ENCODE measurements at places on chromosomes 13 and 19.

- no peak for DNase-seq
Observed at GRCh38 chr19:5877882-5878281, 7.5 kb upstream of the FUT5 start.

DNA sequence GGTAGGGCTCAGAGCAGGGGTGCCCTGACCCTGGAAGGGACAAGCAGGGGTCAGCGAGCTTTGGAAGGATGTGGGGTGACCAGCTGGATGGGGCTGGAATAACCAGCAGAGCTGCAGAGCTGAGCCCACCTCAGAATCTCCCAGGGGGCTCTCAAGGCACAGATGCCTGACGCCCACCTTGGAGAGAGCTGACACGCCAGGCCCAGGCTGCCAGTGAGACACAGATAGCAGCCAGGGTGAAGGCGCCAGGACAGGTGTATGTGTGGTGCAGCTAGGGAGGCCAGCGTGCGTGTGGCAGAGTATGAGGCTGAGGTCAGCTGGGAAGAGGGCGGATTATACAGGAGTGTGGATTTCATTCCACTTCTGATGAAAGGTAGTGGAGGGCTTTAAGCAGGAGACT, 8.9 kb downstream of the AP1M1 start:
- DNase-seq = no peak

DNA sequence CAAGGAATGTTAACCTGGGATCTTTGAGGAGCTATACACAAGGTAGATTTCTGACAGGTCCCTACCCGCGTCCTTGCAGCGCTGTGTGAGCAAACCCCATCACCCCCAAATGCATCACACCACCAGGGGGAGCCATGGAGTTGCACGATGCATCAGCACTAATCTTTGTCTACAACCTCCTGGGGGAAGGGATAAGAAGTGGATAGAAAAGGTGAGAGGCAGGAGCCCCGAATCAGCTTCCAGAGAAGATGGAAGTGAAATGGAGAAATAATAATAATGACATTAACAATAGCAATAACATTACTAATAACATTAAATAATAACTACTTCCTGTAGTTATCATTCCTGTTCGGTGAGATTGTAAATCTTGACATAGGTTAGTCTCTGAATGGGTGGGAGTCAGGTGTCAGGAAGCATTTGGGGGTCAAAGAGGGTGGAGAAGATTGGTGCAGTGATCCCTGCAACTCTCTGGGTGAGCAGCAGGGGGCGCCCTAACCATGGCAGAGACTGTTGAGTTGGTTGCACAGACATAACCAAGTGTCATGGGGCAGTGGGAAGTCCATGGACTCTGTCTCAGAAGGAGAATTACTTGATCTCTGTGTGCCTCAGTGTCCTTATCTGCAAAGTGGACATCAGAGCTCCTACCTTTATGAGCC, 16.5 kb downstream of the SIGLEC7 start:
- DNase-seq = peak; percentile 65

GRCh38 chr13:71798707-71799106, 68.3 kb downstream of the DACH1 start:
- no peak for DNase-seq

- no peak for DNase-seq
Observed at GRCh38 chr19:49214701-49215100, 57.1 kb downstream of the TRPM4 start.

- DNase-seq = no peak
Observed at GRCh38 chr13:72199640-72200039, 332.6 kb upstream of the DACH1 start.

GRCh38 chr13:25473864-25474263, 102.1 kb downstream of the ATP8A2 start:
- DNase-seq = no peak

- no peak for DNase-seq
Observed at GRCh38 chr13:59562924-59563323, 600.8 kb downstream of the DIAPH3 start.

GRCh38 chr13:24670174-24670573, 10.0 kb upstream of the ATP12A start:
- DNase-seq = no peak

DNA sequence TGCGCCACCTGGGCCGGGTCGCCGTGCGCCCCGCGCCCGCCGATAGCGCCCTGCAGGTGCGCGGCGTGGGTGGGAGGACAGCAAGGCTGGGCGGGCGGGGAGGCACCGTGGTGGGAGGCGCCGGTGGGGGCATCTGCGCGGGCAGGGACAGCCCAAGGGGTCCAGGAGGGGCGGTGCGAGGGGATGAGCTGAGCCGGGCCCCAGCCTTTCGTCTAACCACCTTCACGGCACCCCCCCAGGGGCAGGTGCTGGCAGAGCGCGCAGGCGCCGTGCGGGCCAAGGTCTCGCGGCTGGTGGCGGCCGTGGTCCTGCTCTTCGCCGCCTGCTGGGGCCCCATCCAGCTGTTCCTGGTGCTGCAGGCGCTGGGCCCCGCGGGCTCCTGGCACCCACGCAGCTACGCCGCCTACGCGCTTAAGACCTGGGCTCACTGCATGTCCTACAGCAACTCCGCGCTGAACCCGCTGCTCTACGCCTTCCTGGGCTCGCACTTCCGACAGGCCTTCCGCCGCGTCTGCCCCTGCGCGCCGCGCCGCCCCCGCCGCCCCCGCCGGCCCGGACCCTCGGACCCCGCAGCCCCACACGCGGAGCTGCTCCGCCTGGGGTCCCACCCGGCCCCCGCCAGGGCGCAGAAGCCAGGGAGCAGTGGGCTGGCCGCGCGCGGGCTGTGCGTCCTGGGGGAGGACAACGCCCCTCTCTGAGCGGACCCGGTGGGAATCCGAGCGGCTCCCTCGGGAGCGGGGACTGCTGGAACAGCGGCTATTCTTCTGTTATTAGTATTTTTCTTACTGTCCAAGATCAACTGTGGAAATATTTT, 3.1 kb downstream of the KISS1R start:
- DNase-seq = no peak

- no peak for DNase-seq
Observed at GRCh38 chr19:5628919-5629481, 6.1 kb downstream of the SAFB start.

DNA sequence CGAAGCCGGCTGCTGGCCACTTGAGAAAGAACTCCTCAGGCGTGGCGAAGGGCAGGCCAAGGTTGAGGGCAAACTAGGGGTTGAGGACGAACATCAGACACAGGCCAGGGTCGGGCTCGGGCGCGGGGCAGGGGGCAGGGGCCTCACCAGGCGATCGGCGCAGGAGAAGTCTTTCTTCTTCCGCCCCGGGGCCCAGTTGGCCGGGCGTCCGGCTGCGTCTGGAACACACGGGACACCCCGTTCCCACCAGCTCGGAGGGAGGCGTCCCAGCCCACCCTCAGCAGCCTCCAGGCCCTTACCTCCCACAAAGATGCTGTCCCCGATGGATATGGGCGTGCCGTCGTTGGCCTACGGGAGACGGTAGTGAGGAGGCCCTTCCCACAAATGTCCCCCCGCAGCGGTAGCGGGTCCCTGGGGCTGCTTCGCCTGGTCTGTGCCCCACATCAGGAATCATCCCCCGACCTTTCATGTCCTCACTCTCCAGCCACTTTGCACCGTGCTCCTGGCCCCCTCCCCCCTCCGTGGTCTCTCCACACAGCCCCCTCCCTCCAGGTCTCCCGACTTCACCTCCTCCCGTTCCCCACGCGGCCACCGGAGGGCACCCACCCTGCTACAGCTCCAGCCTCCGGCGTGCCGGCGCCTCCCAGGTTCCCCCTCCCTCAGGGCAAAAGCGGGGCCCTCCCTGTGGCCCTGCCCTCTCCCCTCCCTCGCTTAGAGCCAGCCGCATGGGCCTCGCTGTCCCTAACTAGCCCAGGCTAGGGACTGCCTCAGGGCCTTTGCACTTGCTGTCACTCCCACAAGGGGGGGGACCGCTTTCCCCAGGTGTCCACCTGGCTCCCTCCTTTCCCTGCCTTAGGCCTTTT, 4.8 kb downstream of the PNKP start:
- no peak for DNase-seq

DNA sequence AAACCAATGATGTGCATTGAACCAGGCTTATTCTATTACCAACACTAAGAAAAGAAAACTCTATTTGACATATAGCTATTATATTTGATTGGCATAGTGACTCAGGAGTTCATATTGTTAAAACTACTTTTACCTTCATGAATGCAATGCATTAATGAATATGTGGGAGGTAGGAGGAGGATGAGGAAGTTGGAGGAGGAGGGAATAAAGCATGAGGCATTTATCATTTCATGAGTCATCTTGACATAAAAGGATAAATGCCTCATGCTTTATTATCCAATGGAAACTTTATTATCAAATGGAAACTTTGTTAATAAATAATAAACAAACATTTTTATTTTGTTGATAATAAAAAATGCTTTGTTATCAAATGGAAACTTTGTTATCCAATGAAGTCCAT, 116.5 kb downstream of the SPRY2 start:
- DNase-seq = no peak

DNA sequence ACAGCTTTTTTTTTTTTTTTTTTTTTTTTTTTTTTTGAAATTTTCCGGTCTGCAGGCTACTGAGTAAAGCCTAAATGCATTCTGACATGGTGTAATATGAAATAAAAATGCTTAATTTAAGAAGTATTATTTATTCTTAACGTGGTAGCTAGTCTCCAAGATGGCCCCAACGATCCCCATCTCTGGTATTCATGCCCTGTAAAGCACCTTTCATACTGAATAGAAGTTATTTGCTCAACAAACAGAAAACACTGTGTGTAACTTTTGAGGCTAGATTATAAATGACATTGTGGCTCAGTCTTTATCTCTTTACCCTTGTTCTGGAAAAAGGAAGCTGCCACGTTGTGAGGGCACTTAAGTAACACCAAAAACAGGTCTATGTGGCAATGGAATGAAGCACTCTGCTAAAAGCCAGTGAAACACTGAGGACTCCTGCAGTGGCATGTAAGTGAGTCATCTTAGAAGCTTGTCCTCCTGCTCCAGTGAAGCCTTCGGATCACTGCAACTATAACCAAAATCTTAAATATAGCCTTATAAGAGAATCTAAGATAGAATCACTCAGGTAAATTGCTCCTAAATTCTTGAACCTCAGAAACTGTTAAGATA, 128.7 kb downstream of the UGGT2 start:
- no peak for DNase-seq

GRCh38 chr13:98483601-98484288, 93.2 kb downstream of the STK24 start:
- no peak for DNase-seq

- no peak for DNase-seq
Observed at GRCh38 chr13:83929157-83929556, 46.9 kb upstream of the SLITRK1 start.

DNA sequence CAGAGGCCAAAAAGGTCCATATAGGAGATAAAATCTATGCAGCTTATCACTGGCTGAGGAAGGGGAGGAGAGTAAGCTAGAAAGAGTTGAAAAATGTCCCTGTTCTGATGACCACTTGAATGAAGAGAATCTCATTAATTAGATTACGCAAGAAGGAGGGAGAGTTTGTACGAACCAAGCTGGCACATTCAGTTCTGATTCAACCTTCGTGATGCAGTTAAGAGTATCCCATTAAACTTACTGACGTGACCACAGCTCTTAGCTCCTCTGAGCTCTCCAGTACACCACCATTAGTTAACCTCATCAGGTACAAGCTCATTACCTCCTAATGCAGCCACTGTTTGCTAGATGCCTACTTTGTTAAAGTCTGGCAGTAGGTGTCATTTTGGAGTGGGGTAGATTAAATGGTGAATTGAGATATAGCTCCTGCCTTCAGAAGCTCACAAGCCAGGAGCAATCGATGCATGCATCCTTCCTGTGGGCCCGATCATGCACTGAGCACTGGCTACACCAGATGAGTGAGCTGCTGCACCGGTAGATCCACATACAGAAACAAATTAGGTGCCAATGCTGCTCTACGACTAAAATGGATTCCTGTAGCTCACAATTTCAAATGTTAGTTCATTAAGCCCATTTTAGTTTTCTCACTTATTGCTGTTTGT, 458.3 kb downstream of the COG6 start:
- DNase-seq = no peak

GRCh38 chr19:18443406-18443805, 5.5 kb upstream of the ISYNA1 start:
- no peak for DNase-seq

- no peak for DNase-seq
Observed at GRCh38 chr13:79749984-79750551, 269.1 kb downstream of the NDFIP2 start.

GRCh38 chr13:83221256-83221655, 661.0 kb downstream of the SLITRK1 start:
- DNase-seq = no peak

- no peak for DNase-seq
Observed at GRCh38 chr19:40387155-40387554, 2.8 kb downstream of the HIPK4 start.

- DNase-seq = no peak
Observed at GRCh38 chr13:110306960-110307766, at the start of the genes COL4A1 and COL4A2. TSS of gene COL4A1 (minus strand) at chr13:110307157. CDS start at chr13:110307027, 130 bp downstream. TSS of gene COL4A2 (plus strand) at chr13:110307284. CDS start at chr13:110307904, 620 bp downstream.

DNA sequence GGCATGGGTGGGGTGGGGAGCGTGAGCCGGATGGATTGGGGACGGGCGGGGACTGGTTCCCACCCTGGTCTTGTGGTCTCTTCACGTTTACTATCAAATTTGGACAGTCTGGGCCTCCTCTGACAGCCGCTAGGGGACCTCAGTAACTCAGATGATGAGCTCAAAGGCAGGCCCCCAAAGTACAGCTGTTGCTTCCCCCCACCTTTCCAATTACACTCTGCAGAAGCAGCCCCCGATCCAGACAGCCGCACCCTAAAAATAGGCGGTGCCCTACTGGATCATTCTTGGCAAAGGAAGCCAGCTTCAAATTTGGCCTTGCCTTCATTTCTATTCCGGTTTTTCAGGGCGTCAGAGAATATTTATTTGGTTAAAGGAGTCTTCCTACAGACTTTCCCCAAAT, 1.9 kb upstream of the FOXO1 start:
- DNase-seq = peak; percentile 27

DNA sequence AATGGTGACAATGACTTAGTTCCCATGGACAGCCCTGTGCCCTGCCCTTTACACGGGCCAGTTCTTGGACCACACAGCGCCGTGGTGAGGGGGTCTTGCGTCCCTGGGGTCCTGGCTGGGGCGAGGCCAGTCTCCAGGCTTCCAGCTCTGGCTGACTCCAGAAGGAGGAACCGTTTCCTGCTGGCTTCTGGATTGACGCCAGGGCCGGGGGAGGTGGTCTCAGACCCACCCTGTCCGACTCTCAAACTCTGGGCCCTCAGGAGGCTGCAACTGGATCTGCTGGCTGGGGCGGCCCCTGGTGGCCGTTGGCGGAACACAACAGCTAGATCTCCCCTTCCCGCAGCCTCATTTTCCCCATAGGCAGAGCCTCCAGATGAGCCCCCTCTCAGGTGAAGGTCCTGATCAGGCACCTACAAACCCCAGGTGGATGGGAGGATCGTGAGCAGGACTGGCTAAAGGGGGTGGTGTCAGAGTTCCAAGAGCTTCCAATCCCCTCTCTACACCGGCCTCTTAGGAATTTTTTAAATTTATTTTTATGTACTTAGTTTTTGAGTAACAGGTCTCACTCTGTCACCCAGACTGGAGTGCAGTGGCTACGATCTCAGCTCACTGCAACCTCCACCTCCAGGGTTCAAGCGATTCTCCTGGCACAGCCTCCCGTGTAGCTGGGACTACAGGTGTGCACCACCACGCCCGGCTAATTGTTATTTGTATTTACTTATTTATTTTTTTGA, 8.0 kb downstream of the CCDC194 start:
- peak; percentile 24 for DNase-seq
